ENCODE measurements at places on chromosomes 4 and X.

GRCh38 chr4:99965674-99966350, 15.7 kb upstream of the H2AZ1 start:
- no peak for DNase-seq

DNA sequence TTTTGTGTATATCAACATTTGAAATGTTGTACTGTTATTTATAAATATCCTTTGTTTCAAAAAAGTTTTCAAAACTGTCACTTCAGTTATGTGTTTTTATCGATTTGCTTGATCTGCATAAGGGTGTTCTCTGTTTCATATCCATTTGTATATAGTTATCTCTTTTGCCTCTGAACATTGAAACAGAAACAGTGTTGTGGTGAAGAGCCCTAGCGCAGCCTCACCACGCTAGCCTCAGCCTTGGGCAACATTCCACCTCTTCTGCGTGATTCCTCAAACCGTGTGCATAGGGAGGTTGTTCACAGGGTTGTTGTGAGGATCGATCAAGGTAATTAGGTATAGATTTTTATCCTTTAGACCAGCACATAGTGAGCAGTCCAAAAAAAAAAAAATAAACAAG, 287.0 kb upstream of the GALNT7 start:
- no peak for DNase-seq

DNA sequence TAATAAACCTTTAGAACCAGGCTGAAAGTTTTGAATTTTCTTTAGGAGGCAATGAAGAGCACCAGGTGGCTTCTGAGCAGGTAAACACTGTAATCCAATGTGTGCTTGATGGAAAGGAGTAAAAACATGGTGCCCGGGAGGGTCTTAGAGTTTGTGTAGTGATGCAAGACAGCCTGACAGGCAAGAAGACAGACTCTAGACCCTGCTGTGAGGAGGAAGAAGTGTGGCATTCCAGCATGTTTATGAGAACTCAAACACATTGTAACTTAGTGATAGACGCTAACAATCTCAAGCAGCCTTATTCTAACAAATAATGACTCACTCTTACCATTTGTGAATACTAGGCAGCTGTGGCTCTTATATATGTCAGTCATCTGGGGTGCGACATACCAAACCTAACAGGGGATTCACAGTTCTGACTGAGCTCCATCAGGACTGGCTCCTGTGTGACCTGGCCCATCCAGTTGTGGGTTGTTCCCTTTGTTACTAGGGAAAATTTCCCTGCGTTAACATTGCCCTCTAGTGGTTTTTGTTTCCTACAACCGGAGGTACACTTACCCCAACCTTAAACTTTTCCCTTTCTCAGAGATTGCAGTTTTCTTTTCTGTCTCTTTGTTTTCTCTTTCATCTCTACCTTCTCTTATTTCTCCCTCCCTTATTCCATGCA, 53.8 kb downstream of the VSIG4 start:
- DNase-seq = peak; percentile 68

- no peak for DNase-seq
Measured at GRCh38 chr4:111210595-111210994, 587.7 kb upstream of the PITX2 start.

DNA sequence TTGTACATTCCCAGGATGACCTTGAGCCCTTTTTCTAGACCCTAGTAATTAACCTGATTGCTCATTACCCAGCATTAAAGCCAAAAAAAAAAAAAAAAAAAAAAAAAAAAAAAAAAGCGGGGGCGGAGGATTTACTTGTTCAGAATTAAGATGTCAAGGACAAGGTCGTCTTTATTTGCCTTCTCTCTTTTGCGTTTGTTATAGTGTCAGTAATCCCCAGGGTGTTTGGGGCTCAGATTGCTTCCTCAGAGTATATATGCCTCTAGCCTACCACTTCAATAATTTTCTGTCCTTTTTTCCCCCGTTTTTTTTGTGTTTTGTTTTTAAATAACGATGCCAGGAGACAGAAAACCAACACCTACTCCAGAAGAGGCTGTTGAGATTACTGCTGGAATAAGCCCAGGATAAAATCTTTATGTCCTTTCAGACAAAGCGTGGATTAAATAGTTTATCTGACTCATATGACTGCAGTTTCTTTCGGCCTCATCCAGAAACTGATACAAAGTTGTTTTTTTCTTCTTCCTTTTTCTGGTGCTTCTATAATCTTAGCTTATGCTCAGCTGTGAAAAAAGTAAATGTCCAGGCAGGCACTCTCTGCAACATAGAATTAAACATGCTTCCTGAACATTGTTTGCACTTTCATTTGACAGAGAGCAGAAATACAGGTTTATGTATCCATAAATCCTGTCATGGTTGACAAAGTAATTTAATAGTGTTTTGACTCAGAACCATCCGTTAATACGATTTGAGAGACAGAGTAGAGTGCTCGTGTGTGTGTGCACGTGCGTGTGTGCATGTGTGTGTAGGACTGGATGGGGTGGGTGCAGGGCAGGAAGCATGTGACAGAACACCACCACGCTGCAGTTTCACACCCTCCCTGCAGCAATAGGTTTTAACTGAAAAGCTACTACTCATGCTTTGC, 138.6 kb downstream of the AFF1 start:
- DNase-seq = peak; percentile 69

DNA sequence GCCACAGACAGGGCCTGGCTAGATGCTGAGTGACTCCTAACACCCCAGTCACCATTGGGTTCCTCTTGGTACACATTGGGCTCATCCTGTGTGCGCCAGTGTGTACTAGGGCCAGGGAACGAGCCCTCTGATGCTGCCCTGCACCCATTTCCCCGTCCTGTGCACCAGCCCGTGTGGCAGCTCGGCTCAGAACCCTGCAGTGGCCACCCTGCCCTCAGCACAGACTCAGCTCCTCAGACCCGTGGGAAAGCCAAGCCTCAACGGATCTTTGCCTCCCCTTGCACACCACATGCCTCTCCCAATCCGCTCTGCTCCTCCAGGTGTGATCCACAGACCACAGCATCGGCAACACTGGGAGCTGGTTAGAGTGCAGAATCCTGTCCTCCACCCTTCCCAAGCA, 38.6 kb downstream of the EVC start:
- DNase-seq = no peak

- DNase-seq = no peak
Measured at GRCh38 chr4:100569196-100569595, 51.4 kb upstream of the EMCN start.

GRCh38 chr4:16226816-16227461, 668 bp upstream of the TAPT1 start:
- peak; percentile 39 for DNase-seq

DNA sequence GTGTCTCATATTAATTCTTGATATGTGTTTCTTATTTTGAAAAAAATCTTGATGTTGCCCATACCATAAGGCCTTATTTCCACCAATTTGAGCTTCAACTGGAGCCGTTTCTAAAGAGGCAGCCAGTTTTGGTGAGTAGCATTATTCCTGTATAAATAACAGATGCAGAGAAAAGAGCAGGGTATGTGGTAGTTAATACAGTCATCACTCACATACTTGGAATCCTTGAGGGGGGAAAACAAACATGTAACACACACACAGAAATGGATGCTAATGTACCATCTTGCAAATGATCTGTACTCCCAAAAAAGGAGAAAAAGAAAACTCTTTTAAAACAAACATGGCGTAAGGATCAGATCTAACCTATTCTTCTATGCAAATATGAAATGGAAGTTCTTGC, 389.7 kb downstream of the GPM6A start:
- DNase-seq = no peak

- DNase-seq = peak; percentile 18
Measured at GRCh38 chrX:15298201-15298600, 17.2 kb downstream of the ASB11 start.

DNA sequence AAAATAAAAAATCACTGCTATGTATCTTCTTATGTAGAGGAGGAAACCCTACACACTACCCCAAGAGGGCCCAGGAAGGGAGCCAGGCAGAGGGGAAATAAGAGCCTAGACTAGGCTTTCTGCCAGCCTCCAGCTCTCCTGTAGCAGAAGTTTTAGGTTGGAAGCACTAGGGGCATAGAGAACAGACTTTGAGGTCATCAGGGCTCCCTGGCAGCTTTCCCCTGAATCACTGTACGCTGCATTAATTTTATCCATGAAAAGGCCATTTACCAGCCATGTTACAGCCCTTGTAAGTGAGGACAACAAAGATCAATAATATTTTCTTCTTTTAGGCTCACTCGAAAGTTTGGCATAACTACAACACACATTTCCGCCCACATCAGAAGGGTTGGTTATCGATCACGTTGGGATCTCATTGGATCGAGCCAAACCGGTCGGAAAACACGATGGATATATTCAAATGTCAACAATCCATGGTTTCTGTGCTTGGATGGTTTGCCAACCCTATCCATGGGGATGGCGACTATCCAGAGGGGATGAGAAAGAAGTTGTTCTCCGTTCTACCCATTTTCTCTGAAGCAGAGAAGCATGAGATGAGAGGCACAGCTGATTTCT, 24.7 kb downstream of the RPL9 start:
- no peak for DNase-seq

GRCh38 chrX:134669378-134670098, 11.3 kb upstream of the PLAC1 start:
- no peak for DNase-seq

- peak; percentile 93 for DNase-seq
Measured at GRCh38 chrX:23907498-23908218, at the start of the genes APOO and CXorf58. Gene APOO (minus strand): TSS chrX:23907938. CDS start chrX:23907702, 236 bp downstream. Gene CXorf58 (plus strand): TSS chrX:23908006. CDS start chrX:23910303, 2,297 bp downstream.

DNA sequence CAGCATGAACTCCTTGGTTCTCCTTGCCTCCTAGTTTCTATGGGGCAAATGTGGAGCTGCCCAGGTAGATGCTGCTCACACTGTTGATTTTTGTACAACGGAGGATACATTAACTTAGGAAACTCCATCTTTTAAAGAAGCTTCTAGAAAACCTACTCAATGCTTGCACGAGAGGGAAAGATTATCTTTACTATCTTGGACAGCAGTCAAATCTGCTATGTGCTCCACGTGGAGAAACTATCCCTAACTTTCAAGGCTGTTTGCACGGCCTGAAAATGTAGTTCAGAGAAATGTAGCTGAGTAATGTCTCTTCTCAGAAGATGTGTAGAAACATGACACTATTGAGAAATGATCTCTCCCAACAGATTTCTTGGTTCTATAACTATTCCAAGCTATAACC, 1530.9 kb upstream of the PABPC4L start:
- no peak for DNase-seq

DNA sequence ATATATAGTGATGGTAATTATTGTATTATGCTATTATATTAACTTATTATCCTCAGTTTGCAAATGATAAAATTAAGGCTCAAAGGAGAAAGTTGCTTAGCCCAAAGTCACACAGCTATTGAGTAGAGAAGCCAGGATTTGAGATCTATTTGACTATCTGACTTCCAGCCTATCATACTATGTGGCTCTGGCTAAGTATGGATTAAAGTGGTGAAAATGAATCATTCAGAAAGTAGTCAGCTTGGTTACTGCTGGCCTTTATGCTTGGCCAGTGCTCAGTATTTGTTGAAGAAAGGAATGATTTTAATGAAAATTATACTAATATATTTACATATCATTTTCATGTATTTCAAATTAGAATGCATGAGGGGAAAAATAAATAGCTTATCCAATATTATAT, 219.8 kb downstream of the SHROOM3 start:
- DNase-seq = no peak

- no peak for DNase-seq
Measured at GRCh38 chr4:10947898-10948297, 263.3 kb upstream of the CLNK start.

GRCh38 chr4:67141586-67141985, 403.7 kb downstream of the CENPC start:
- DNase-seq = no peak

GRCh38 chr4:112645541-112646329, 8.8 kb downstream of the LARP7 start:
- no peak for DNase-seq

DNA sequence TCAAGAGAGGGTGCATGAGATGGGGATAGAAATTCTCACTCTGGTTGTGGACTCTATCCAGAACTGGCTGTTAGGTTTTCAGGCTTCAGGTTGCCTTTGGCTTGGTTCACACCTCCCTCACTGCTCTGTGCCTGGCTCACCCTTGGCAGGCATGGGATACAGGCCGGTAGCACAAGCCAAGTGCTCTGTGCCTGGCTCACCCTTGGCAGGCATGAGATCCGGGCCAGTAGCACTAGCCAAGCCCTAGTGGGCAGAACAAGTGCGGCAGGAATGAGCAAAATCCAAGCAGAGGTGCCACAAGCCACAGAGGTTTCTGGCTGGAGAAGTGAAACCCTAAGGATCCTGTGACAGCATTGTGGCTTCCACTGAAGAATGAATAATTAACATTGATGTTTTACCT, 1642.3 kb downstream of the C4orf33 start:
- DNase-seq = no peak

GRCh38 chr4:115126491-115126890, 13.1 kb upstream of the NDST4 start:
- no peak for DNase-seq

- DNase-seq = peak; percentile 54
Measured at GRCh38 chr4:155889031-155889793, 14.3 kb upstream of the TDO2 start.

GRCh38 chrX:115988825-115989224, 181.7 kb upstream of the AGTR2 start:
- DNase-seq = no peak

GRCh38 chr4:141580523-141580922, 55.9 kb upstream of the IL15 start:
- DNase-seq = no peak

- no peak for DNase-seq
Measured at GRCh38 chr4:70570796-70571195, 21.3 kb upstream of the AMBN start.

- peak; percentile 90 for DNase-seq
Measured at GRCh38 chrX:15301924-15302323, 13.5 kb downstream of the ASB11 start.

DNA sequence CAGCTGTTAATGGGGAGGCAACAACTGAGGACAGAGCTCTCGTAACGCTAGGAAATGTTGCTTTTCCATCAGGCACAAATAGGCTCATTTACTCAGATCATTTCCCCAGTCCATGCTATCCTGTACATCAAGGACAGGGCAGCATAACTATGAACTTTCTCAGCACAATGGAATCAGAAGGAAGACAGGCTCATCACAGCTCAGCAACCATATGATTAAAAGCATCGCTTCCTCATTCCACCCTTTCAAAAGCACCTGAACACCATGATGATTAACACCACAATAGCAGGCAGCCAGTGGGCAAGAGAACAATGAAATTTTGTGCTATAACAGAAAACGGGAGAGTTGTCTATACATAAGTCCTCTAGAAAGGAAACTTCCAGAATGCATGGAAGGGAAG, 297.8 kb downstream of the ZNF674 start:
- no peak for DNase-seq

- peak; percentile 21 for DNase-seq
Measured at GRCh38 chrX:129726307-129727111, 12.3 kb upstream of the XPNPEP2 start.

GRCh38 chr4:25687773-25688172, 32.1 kb downstream of the SLC34A2 start:
- no peak for DNase-seq

- no peak for DNase-seq
Measured at GRCh38 chr4:77073981-77074380, 1.8 kb downstream of the CCNI start.

- DNase-seq = no peak
Measured at GRCh38 chr4:3317656-3318211, 24.9 kb downstream of the RGS12 start.

Data from inflammatory macrophage treated with lipopolysaccharide for 4 hours (primary cell).